ENCODE measurements at places on chromosomes 6 and 20. TPM values are rescaled to one million over a fixed set of nuclear protein-coding genes. Genes with fewer than 3 reads are reported as not detected.

The CCDC170 gene
- 0.26 TPM for total RNA-seq

The SLC22A2 gene
- 0.86 TPM for total RNA-seq

The ULBP3 gene
- total RNA-seq: 5.8 TPM

The PI3 gene
- not detected for total RNA-seq

DNA sequence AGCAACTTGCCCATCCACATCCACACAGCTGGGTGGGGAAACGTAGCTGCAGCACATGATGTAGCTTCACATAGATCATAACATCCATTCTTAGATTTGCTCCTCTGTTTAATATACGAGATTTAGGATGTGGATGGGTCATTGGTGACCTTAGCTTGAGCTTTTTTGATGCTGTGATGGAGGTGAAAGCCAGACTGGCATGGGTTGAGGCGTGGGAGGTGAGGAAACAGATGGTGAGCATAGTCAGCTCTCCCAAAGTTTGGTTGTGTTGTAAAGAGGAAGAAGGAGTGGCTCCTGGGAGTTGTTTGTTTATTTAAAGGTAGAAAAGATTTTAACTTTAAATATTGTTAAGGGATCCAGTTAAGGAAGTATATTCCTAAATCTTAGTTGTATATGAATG is 5.3 kb downstream of the ARFGEF2 start:
- H3K4me3 ChIP-seq: no peak overlapping the region
- H3K27me3 ChIP-seq: no peaks in the 10 kb centered on the region
- DNase-seq: no peak
- H3K36me3 ChIP-seq: no peaks in the 10 kb centered on the region
- no peak overlapping the region for H3K27ac ChIP-seq

The GPR6 gene
- total RNA-seq: 0.20 TPM

The ULBP1 gene
- total RNA-seq: 2.1 TPM

All from H9 (cell line).